ENCODE measurements at places on chromosomes 1 and 21.

DNA sequence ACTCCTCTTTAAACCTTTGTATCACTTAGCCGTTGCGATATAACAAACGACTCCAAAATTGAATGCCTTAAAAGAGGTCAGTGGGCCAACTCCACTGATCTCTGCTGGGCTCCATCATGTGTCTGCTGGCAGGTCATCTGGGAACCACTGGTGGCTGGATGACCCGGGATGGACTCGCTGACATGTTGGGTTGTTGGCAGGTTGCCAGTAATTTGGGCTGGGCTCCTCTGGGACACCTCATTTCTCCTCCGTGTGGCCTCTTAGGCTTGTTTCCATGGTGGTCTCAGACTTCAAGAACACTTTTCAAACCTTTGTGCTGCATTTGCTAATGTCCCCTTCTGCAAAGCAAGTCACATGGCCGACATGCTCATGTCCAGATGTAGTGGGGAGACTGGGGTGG is 139.3 kb upstream of the POU3F1 start:
- no peak for DNase-seq

GRCh38 chr1:52531249-52531872 is 21.5 kb downstream of the TUT4 start:
- DNase-seq: no peak

DNA sequence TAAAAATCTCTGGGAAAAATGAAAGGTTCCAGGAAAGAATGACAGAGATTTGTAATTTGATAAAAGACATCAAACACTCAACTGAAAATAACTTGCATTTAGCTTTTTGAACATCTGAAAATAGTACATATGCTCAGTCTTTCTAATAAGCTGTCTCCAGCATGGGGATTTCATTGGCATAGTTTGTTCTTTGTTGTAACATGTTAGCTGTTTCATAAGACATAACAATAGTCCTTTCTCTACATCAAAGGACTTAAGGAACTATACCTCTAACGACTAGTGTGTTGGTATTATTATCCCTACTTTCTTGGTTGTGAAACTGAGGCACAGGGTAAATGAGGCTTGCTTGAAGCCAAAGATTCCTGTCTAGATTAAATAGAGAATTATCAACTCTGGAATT is 22.0 kb downstream of the EIF2B3 start:
- no peak for DNase-seq

GRCh38 chr1:168585937-168586336 is 9.5 kb downstream of the XCL1 start:
- no peak for DNase-seq

GRCh38 chr1:41420351-41420750 is 59.1 kb downstream of the FOXO6 start:
- DNase-seq: no peak

DNA sequence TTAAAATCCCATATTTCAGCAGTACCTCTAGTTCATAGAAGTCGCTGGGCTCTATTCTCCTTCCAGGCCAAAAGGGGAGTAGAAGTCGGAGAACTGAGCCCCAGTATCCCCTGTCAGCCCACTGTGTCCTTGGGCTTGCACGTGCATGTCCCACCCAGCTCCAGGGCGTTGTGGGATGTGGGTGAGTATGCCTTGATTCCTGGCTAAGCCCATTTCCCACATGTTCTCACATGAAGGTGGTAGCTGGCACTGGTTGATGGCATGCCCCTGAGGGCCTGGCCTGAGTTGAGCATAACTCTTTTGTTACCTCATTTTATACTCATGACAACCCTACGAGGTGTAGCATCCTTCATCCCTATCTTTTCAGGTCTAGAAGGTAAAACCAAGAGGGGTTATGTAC is 8.0 kb downstream of the SLC6A17 start:
- no peak for DNase-seq

- no peak for DNase-seq
These were observed 33.2 kb upstream of the RUNX3 start for GRCh38 chr1:24963099-24963872.

DNA sequence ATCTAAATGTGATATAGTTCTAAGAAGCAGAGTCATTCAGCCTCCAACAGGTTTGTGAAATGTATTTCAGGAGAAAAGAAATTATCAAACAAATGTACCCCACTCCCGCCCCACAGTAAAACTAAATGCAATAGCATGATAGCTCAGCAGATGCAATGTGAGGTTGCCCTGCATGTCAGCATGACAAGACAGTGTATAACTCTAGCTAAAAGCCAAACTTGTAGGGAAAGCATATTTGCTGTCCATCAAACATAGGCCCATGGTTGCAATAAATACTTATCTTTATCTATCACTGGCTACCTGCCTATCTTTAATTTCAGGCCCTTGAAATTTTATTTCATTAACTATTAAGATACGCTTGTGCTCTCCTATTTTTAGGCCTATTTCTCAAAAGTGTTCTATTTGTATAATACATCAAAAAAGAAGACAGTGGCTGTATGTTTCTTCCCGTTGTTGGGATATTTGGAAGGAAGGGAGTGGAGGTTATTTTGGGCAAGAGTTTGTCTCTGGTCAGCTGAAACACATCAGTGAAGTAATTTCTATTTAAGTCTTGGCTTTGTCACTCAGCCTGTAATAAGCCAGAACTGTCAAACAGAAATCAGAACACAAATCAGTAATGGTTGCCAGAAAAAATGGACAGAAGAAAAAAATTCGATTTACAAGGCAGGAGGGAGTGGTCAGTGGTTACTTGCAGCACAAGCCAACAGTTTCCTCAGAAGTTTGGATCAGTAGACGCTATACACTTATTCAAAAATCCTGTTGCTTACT is 307.4 kb upstream of the ADGRL2 start:
- no peak for DNase-seq

DNA sequence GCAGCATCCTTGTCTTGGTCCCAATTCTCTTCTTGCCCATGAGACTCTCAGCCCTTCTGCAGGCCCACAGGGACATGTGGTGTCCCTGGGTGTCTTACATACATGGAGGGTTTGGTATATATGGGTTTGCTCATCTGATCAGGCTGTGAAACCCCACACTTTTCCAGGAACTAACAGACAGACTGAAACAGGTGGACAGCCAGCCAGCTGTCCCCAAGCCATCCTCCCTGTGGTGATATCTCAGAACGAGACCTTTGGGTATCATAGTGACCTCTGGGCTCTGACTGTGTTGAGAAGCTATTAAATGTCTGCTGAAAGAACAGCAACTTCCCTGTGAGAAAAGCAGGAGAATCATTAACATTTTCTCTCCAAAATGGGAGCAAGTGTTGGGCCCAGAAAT is 115.5 kb upstream of the PAXBP1 start:
- no peak for DNase-seq

DNA sequence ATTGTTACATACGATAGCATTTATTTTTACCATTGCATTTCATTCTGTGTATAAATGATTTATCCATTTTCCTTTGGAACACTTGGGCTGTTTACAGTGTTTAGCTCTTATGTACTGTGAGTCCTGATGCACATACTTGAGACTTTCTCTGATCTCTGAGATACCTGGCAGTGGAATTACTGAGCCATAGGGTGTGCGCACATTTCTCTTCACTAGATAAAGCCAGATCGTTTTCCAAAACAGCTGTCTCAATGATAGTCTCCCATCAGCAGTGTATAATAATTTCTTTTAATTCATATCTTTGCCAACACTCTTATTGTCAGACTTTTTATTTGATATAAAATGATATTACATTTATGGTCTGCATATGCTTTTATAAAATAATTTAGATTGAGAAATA is 66.2 kb downstream of the VPS13D start:
- no peak for DNase-seq

- DNase-seq: no peak
These were observed 421.2 kb upstream of the DAB1 start for GRCh38 chr1:57845041-57845440.

- DNase-seq: no peak
These were observed 180.3 kb downstream of the DISC1 start for GRCh38 chr1:231806623-231807495.

- no peak for DNase-seq
These were observed 25.7 kb downstream of the ERG start for GRCh38 chr21:38472412-38473108.

DNA sequence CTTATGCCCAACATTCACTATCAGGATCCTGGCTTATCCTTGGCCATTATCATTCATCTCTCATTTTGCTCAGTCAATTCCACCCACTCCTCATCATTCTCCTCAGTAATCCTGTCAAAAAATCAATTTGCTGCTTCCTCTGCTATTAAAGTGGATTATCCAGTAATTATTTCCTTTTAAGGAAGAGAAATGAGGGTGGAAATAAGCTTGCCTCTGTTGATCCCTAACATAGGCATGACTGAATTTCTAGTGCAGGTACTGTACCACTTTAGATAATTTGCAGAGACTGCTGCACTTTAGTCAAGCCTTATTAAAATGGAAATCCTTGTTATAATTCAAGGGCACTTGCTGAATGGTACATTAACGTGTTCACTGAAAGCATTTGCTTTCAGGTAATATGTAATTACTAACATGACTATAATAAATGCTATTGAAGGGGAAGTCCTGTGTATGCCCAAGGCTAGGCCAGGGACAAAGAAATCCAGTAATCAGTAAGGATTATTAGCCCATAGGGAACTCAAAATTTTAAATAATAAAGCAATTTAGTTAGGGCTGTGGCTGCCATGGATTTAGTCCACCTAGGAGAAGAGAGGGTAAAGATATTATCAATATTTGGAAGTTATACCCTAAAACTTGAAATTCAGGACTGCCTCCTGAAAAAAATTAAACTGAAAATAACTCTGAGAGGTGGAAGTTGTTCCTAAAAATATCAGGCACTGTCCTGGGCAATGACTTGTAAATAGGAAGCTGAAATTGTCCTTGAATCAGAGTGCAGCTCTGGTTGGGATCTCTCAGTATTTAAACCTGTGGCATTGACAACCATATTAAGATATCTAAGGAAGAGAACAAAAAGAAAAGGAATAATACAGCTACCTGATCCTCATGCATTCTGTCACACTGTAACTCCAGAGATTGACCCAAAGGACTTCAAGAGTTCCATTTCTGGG is 43.4 kb downstream of the RGS2 start:
- no peak for DNase-seq

DNA sequence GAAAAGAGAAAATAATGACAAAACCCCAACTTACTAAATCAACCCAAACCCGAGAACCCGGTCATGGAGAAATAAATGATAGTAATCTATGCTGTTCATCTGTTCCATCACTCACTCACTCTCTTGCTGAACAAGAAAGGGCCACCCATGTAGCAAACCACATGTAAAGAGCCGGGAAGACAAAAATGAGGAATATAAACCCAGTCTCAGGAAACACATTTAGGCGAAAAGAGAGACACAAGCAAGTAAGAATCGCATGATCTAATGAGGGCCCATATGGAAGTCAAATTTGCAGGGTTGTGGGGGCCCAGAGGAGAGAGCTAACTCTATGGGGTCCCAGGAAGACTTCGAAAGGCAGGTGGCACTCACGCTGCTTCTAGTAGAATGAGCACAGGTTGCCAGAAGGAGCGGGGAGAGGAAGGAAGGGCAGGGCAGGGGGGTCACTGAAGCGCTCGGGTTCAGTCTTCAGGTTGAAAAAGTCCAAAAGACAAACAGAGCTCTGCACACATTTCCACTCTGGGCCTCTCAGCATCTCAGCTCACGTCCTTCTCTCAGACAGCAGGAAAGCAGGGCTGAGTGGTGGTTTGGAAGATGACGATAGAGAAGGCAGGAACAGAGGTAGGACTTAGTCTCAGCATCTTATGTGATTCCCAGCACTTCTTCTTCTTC is 142.9 kb upstream of the KRTAP19-8 start:
- no peak for DNase-seq
